ENCODE measurements at places on chromosomes 13 and 19. TPM values are rescaled to one million over a fixed set of nuclear protein-coding genes. Genes with fewer than 3 reads are reported as not detected.

GRCh38 chr19:52722062-52723003 lies 12.5 kb downstream of the ZNF611 start:
- DNase-seq: no peak

- DNase-seq: peak; percentile 100
These were observed 2.5 kb downstream of the PRR12 start for GRCh38 chr19:49593233-49594113.

DNA sequence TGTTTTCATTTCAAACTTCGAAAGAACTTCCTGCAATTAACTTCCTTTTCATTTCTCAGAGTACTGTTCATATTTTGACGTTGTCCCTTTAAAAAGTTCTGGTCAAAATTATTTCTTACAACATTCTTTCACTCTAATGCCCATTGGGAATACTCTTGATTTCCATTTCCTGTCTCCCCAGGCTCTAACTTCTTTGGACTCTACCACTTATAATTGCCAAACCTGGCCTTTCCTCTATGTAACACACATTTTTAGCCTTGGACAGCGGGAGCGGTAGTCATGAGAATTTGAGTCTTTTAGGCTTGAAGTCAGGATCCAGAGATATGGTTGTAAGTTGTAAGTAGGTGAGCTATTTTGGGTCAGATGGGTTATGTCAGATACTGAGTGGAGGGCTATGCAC lies 163.5 kb upstream of the SPRY2 start:
- no peak for DNase-seq

- peak; percentile 35 for DNase-seq
These were observed 10.0 kb downstream of the RFX1 start for GRCh38 chr19:13995878-13996765.

ZNF135 gene
- total RNA-seq: not detected

GRCh38 chr13:110299283-110299840 lies 7.6 kb downstream of the COL4A1 start:
- DNase-seq: no peak

- DNase-seq: peak; percentile 66
These were observed 51.2 kb downstream of the NLRP12 start for GRCh38 chr19:53772943-53773342.

DNA sequence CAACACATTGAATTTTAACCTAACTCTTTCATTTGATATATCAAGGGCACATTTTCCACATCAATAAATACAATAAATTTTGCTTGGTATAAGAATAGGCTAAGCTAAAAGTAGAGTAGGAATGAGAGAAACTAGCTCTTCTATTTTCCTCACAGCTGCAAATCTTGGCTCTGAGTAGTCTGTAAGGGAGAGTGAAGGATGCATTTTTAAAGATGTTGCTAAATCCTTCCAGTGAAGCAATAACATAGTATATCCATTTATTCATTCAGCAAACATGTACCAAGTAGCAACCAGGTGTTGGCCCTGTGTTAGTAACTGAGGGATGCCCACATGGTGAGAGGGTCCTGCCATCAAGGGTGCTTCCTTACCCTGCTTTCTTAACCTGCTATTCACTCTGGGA lies 799.9 kb downstream of the PCDH9 start:
- DNase-seq: no peak

ZNF296 gene
- 2.6 TPM for total RNA-seq

RASGRP4 gene
- 1.2 TPM for total RNA-seq

LIPE gene
- 7.5 TPM for total RNA-seq

PLPPR3 gene
- 53.8 TPM for total RNA-seq

SIGLECL1 gene
- not detected for total RNA-seq

GRIN2D gene
- 4.8 TPM for total RNA-seq

ZSCAN18 gene
- 16.0 TPM for total RNA-seq

- DNase-seq: peak; percentile 59
These were observed 184.2 kb downstream of the PTPRS start for GRCh38 chr19:5156231-5156986.

PSG11 gene
- not detected for total RNA-seq

- DNase-seq: no peak
These were observed 12.5 kb upstream of the TLE6 start for GRCh38 chr19:2964874-2965273.

GRCh38 chr13:113669231-113669754 lies 2.3 kb downstream of the GRK1 start:
- peak; percentile 31 for DNase-seq

- DNase-seq: peak; percentile 80
These were observed 89.4 kb downstream of the DPF1 start for GRCh38 chr19:38134540-38135149.

DNA sequence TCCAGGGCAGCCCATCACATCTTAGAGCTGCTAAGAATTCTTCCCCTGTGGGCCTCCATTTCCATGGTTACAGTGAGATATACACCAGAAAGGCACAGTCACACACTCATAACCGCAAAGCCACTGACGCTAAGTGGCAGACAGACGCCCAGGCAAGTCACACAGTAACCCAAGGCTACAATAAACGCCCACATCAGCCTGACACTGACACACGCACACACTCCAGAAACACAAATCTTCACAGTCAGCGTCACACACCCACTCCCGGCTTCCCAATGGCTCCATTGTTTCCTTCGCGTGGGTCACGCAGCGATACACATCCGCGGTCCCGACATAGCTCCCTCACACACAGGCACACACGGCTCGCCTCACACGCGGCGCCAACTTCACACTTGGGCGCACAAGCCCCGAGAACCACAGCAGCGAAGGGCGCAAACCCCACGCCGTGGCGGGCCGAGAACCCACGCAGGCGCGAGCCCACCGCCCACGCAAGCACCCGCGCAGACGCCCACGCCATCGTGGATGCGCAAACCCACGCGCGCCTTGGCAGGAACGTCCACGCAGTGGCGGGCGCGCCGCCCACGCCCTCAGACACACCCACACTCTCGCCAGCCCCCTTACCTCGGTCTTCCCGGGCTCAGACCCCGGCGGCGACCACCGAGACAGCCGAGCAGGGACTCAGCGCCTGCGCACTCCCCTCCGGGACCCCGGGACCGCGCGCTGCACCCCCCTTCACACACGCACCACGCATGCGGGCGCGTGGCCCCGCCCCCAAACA lies at the start of gene ZNF667:
TSS of gene ZNF667 (minus strand) at position 695 of the 778 bp plus-strand sequence. CDS start 14,975 bp downstream, outside the sequence.
- DNase-seq: peak; percentile 25

GRCh38 chr19:23318143-23318542 lies 67.9 kb upstream of the ZNF724 start:
- DNase-seq: no peak

DNA sequence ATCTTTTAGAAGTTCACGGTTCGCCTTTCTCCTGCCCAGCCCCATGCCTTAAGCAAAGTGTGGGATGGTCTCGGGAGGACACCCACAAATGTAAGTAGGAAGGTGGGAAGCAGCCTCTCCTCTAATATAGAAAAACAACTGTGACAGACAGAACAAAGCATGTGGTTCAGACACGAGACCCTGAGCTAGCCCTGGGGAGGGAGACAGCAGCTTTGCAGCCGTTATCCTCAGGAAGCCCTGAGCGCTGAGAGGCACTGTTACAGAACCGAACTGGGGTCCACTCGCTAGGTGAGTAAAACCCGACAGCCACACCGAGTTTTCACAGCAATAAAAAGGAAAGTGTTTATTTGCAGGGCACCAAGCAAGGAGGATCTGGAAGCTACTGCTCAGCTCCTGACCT lies 210.6 kb downstream of the UQCRFS1 start:
- no peak for DNase-seq

- DNase-seq: peak; percentile 91
These were observed 1.2 kb downstream of the PPM1N start for GRCh38 chr19:45499196-45500180.

CCDC61 gene
- total RNA-seq: 16.5 TPM

COLGALT1 gene
- total RNA-seq: 49.5 TPM

DNA sequence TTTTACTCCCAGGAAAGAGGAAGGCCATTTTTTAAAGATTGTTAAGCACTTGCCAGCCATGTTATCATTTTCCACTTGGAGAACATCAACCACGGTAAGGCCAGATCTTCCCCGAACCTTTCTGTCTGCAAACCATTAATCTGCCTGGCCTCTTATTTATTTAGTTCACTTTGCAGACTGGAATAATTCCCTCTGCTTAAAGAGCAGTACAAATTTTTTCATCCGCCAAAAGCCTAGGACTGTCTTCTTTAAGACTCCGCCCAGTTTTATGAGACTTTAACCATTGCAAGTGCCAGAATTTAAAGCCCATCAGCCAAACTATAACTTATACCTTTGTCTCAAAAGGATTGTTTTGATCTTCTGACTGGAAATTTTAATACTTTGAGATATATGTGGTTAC lies 426.3 kb downstream of the KCTD12 start:
- DNase-seq: no peak
